HCT116 (cell line): ENCODE measurements at places on chromosomes 6 and 20.

- DNase-seq: peak; percentile 49
Observed at GRCh38 chr6:131924881-131925474, 26.2 kb downstream of the CCN2 start.

GRCh38 chr6:166955865-166956443, 396 bp downstream of the RNASET2 start:
- no peak for DNase-seq

GRCh38 chr6:101090281-101090680, 209.2 kb upstream of the ASCC3 start:
- DNase-seq: no peak

DNA sequence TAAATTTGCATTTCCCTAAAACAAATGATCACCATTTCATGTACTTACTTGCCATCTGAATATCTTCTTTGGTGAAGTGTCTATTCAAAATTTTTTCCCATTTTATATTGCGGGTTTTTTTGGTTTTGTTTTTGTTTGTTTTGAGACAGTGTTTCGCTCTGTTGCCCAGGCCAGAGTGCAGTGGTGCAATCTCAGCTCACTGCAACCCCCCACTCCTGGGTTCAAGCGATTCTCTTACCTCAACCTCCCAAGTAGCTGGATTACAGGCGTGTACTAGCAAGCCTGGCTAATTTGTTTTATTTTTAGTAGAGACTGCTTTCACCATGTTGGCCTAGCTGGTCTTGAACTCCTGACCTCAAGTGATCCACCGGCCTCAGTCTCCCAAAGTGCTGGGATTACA, 9.1 kb upstream of the REPS1 start:
- DNase-seq: no peak

DNA sequence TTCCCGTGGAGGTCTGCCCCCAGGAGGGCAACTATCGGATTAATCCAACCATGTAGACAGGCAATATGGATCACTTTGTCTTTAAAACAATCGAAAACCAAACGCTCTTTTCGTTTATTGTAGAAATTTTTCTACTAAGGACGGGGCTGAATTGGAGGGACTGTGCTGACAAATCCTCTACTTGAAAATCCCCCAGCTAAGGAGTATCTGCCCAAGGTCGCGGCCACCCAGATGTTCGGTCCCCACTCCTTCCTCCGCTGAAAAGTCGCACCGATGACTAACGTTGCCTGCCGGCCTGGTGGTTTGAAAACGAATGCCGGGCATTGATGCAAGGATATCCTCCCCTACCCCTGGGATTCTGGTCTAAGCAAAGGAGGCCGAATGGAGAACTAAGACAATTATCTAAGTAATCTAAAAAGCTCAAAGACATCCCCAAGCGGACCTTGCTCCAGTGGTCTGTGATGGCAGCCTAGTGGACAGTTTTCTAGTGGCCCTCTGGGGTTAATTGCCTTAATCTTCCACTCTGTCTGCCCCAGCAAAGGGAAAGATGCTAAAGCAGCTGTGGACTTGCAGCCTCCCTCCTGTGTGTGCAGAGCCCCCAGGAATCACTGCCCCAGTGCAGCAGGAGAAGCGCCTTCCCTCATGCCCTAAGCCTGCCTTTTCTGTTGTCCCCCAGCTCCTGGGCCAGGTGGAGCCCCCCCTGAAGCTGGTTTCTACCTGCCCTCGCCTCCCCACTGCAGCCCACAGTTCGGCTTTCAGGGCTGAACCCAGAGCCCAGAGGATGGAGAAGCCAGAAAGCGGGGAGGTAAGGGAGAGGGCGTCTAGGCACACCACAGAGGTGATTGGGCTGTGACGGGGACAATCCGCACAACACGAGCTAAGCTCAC, 3.6 kb upstream of the FOXC1 start:
- DNase-seq: no peak

DNA sequence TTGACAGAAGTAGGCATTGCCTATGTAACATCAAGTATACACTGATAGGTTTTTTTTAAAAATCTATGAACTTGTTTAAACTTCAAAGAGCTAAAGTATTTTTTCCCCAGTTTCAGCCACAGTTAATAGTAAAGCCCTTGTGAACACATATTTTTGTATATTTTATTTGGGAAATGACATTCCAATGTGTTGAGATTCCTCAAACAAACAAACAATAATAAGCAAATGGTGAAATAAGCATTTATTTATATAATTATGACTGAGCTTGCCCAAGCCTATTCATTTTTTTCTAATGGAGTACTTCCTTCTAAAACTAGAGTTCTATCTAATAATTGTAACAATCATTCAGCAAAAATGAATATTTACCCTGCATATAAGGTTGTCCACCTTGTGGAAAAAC, 12.5 kb downstream of the SYCP2 start:
- no peak for DNase-seq

- no peak for DNase-seq
Observed at GRCh38 chr20:40714916-40715315, 25.9 kb upstream of the MAFB start.

- no peak for DNase-seq
Observed at GRCh38 chr20:47981222-47981621, 195.9 kb upstream of the SULF2 start.

- no peak for DNase-seq
Observed at GRCh38 chr20:21513181-21513663, 642 bp downstream of the NKX2-2 start.

GRCh38 chr6:5325173-5325572, 63.9 kb downstream of the FARS2 start:
- no peak for DNase-seq

GRCh38 chr6:29994826-29995225, 52.5 kb downstream of the HLA-A start:
- no peak for DNase-seq

DNA sequence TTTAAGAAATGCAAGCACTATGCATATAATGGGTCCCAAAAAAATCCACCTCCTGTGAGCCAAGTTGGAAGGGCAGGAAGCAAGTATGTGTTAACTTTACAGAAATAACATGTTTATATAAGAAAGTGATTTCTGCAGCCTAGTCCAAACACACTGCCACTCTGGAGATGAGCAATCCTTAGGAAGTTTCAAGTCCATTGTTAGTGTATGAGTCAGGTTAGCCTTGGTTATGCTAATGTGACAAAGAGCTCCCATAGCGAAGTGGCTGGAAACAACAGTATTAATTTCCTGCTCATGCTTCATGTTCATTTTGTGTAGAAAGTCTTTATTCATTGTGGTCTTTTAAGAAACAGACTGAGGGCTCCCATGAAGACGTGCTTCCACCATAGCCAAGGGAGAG, 121.4 kb downstream of the TBXT start:
- no peak for DNase-seq

DNA sequence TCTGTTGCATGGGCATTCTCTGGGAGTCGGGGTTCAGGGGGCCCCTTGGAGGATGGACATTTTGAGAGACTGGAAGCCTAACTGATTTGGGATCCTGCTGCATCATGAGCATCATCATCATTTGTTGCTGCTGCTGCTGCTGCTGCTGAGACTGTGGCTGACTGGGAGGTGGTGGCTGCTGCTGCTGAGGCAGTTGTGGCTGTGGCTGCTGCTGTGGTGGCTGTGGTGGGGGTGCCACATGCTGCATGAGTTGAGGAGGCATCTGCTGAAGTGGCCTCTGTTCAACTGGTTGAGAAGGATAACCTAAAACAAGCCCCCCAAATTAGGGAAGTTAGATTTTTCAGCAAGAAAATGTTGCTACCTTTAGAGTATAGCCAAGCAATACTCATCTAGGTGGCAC, 38.9 kb downstream of the TP53INP2 start:
- DNase-seq: no peak

- DNase-seq: no peak
Observed at GRCh38 chr20:62347445-62347844, 19.7 kb downstream of the LAMA5 start.

DNA sequence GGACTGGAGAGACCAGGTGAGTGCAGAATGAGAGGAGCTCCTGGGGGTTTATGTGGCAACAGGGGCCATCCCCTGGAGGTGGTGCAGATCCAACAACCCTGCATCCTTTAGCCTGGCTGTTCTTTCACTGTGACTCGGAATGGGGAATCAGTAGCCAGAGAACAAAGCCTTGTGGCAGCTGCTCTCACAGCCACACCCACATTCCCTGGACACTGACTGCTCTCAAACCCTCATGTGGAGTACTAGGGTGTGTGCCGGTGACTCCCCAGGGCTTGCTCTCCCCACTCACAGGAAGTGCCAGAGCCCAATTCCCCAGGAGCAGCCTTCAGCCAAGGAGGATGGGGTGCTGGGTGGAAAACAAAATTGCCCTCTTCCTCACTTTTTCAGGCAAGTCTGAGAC, 30.2 kb upstream of the GGTLC1 start:
- DNase-seq: no peak

GRCh38 chr6:6588924-6589709, 597 bp downstream of the LY86 start:
- DNase-seq: no peak

- peak; percentile 37 for DNase-seq
Observed at GRCh38 chr20:19692685-19693119, 65.4 kb upstream of the RIN2 start.

- no peak for DNase-seq
Observed at GRCh38 chr6:125797886-125798444, 7.2 kb downstream of the NCOA7 start.

- no peak for DNase-seq
Observed at GRCh38 chr6:3533981-3534380, 77.1 kb upstream of the SLC22A23 start.

DNA sequence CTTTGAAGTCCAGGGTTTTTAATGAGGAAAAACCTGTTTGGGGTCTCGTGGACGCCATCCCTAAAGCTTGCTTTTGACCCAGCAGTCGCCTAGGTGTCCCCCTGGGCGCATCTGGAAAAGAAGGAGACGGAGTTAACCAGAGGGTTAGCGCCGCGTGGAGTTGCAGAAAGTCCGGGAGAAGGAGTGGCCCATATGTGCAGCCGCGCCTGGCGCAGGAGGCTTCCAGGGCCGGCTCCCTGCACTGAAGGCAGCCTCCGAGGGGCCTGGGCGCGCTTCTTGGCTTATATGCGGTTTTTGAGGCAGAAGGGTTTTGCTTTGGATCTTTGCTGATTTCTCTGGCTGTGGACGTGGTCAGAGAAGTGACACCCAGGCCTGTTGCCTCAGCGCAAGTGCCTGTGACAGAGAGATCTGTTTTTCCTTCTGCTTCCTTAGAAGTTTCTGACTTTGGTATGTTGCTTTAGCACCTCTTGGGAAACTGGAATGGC, 987 bp downstream of the TMEM181 start:
- no peak for DNase-seq

- DNase-seq: no peak
Observed at GRCh38 chr6:143603455-143603854, 74.3 kb upstream of the PHACTR2 start.

DNA sequence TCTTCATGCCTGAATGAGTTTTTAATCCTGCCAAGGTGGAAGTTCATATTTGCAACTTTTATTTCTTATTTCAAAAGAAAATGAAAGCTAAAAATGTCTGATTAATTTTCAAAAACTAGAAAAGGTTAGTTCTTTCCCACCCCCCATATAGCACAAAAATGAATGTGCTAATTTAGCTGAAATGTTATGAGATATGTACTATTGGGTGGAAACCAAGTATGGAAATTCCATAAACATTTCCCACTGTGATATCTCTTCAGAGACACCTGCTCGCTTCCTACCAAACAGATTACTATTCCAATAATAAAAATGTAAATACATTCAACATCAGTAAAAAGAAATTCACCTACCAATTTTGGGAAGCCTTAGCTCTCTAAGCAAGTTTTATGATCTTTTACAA, 678.6 kb upstream of the ID4 start:
- no peak for DNase-seq
